ENCODE measurements at places on chromosomes 13 and 19.
A peak's percentile ranks its signal among the peaks of the same experiment; 100 is the strongest.

DNA sequence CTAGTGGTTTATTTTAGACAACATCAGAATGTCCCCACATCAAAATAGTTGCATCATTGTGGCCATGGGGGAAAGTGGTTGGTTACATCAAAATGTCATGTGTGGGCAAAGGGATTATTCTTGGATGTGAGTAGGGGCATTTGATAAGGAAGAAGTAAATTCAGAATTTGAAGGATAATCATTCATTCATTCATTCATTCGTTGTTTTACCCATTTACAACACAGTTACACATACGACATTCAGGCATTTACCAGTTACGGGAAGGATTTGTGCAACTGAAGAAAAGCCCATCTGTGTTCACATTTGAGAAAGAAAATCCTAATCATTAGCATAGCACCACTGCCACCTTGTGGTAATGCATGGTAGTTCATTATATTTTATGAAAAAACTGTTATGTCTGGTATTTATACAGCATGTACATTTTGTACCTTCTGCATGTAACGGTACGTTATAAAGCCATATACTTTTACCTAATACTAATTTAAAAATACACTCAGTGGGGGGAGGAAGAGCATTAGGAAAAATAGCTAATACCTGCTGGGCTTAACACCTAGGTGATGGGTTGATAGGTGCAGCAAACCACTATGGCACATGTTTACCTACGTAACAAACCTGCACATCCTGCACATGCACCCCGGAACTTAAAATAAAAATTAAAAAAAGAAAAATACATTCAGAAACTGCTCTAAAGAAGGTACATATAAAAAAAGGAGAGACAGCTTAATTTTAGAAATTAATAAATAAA is 62.1 kb downstream of the DGKH start:
- DNase-seq, result peak; percentile 51

DNA sequence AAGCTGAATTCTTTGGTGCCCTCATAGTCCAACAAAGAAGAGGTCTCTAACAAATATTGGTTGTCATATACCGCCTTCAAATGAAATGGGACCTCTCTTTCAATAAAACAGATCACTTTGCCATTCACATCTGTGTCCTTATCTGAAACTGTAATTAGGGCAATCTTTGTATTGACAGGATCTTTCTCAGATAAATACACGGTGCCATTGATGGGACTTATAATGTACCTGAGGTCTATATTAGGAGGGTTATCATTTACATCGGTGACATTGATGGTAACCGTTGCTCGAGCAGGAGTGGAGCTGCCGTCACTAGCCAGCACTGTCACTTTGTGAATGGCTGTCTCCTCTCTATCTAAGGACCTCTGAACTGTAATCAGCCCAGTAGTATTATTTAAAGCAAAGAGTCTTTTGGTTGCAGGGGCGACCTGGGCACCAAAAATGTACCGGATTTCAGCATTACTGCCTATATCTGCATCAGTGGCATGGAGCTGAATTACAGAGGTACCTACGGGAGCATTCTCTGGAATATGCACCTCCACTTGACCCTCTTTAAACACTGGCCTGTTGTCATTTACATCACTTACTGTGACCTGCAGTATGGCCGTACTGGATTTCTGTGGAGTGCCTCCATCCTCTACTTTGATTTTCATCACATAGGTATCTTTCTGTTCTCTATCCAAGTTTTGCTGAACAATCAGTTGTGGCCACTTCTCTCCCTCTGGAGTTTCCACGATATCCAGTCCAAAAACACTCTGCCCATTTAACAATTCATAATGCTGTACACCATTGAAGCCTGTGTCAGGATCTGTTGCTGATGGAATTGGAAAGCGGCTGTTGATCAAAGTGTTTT is 2.8 kb downstream of the PCDH9 start:
- no peak for DNase-seq

- no peak for DNase-seq
Measured at GRCh38 chr19:15210323-15210781, 9.6 kb upstream of the NOTCH3 start.

GRCh38 chr19:42498169-42498757 is 30.0 kb downstream of the CEACAM1 start:
- DNase-seq, result no peak

DNA sequence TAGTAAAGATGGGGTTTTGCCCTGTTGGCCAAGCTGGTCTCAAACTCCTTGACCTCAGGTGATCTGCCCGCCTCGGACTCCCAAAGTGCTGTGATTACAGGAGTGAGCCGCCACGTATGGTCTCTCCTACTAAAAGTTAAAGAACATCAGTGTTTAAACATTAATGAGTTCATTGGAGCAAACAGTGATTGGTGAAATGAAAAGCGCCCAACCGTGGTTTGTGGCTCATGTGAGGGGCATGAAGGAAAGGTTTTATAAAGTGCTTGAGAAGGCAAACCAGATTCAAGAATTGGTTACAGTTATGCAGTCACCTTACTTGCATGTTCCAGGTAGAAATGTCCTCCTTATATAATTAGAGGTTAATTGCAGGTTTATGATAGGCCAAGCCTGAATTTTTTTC is 109.5 kb downstream of the ZNF675 start:
- DNase-seq, result no peak

DNA sequence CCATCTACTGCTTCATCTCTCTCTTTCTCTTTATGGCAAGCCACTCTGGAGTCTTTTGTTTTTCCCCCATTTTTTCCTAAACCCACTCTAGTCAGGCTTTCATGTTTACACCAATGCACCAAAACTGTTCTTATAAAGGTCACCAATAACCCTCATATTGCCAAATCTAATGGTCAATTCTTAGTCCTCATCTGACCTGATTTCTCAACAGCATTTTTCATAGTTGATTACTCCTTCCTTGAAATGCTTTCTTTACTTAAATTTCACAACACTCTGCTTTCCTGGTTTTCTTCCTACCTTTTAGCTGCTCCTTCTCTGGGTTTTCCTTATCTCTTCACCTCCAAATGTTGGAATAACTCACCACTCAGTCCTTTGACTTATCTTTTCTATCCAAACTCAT is 47.9 kb downstream of the MICU2 start:
- no peak for DNase-seq

DNA sequence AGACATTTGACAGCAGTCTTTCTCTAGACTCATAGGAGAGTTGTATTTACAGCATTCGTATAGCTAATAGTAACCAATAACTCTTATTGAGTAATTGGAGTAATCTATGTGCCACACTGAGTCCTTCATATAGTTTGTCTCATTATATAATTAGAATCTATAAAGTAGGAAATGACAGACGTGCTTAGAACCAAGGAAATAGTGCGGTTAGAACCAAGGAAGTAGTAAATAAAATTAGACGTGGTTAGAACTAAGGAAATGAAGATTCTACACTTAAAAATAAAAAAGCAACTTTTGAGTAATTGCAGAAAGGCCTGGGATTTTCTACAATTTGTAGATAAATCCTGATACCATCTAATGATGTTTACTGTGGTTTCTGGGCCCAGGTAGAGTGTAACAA is 107.8 kb upstream of the TNFSF11 start:
- DNase-seq, result no peak

GRCh38 chr19:1311543-1312091 is 25.9 kb downstream of the EFNA2 start:
- no peak for DNase-seq

Data from CD4-positive, alpha-beta T cell treated with Interleukin-6 for 4 hours (primary cell).